Daoy (cell line): ENCODE measurements at places on chromosomes 12 and 14. TPM values are rescaled to one million over a fixed set of nuclear protein-coding genes. Genes with fewer than 3 reads are reported as not detected.
A peak's percentile ranks its signal among the peaks of the same experiment; 100 is the strongest.

- no peak for DNase-seq
These were observed 4.3 kb upstream of the OR5AU1 start for GRCh38 chr14:21160061-21160610.

The FKBP3 gene
- total RNA-seq, result 47.0 and 64.6 TPM in 2 replicates

The CEBPE gene
- not detected in 2 replicates for total RNA-seq

DNA sequence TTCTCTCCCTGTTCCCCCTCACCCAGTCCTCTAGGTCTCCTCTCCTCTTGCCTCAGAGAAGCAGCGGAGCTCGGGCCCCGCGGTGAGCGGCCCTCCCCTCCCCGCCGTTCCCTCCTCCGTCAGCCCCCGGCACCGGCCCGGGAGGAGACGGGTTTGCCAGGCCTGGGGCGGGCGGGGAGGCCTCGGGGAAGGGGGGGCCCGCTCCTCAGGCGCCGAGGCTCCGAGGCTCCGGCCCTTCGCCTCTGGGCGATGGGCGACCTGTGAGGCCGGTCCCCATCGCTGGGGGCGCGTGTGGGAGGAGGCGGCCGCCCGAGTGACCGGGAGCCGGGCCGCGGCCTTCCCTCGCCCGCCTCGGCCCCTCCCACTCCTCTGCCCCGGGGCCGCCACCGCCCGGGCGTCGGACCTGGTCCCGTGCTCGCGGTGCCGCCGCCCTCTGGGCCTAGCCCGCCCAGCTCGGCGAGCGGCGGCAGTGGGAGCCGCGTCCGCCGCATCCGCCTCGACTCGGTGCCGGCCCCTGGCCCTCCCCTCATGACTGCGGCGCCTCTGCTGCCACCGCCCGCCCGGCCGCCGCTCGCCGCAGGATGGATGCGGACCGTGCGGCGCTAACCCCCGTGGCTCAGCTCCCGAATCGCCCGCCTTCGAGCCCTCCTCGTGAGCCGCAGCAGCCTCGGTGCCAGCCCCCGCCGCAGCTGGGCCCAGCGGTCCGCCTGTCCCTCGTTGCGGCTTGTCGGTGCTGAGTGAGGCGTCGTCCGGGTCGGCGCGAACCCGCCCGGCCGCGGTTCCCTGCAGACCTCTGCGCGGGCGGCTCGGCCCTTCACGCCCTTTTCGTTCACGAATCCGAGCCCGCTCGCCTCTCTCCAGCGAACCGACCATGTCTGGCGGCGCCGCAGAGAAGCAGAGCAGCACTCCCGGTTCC, 574 bp downstream of the WNK1 start:
- peak; percentile 68 for DNase-seq

- no peak for DNase-seq
These were observed 176.8 kb downstream of the PHLDA1 start for GRCh38 chr12:75854681-75855309.

GRCh38 chr12:106022568-106023012, 116.2 kb downstream of the NUAK1 start:
- no peak for DNase-seq

DNA sequence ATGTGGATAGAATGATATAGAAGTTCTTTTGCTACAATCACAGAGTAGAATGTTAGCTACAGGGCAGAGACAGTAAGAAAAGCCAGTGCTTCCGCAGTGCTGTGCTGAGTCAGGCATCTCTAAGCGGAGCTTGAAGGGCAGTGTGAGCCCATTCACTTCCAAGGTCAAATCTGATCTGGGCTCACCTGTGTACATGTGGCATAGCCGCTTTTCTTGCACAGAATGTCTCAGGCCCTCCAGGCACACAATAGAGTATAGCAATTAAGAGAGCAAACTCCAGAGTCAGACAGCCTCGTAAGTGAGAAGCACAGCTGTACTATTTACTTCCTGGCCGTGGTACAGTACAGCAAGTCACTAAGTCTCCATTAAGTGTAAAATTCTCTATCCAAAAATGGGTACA, 26.8 kb downstream of the CORO1C start:
- DNase-seq, result no peak

DNA sequence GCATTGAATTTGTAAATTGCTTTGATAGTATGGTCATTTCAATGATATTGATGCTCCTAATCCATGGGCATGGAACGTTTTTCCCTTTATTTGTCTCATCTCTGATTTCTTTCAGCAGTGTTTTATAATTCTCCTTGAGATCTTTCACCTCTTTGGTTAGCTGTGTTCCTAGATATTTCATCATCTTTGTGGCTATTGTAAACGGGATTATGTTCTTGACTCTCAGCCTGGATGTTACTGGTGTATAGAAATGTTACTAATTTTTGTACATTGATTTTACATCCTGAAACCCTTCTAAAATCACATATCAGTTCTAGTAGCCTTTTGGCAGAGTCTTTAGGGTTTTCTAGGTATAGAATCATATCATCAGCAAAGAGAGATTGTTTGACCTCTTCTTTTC, 52.6 kb downstream of the SYNE2 start:
- no peak for DNase-seq

DNA sequence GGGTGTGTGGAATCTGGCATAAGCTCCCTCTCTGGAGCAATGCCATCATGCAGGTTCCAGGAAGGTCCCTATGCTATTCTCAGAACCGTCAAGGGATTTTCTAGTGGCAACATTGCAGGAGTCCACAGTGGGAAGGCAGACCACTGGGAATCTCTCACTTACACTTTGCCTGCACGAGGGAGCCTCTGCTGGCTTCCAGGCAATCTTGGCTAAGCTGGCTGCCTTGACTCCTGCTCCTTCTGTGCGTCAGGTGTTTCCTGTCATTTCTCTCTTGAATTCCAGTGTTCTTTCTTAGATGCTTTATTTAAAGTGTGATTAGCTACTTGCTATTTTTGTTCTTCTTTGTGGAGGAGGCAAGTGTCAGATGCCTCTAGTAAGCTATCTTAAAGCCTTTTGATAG, 414.0 kb upstream of the ATP2B1 start:
- DNase-seq, result no peak

DNA sequence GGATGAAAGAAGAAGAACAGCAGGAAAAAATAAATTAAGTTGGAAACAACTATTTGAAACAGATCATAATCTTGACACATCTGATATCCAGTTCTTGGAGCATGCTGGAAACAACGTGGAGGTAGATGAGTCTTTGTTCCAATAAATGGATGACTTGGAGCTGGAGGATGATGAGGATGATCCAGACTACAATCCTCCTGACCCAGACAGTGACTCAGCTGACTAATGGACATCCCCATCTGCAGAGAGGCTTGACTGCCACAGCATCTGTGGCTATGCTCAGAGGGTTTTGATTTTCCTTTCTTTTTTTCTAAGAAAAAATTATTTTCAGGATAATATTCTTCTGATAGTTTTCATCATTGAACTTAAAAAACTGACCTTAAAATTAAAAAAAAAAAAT, 6.2 kb upstream of the ZDHHC17 start:
- no peak for DNase-seq

DNA sequence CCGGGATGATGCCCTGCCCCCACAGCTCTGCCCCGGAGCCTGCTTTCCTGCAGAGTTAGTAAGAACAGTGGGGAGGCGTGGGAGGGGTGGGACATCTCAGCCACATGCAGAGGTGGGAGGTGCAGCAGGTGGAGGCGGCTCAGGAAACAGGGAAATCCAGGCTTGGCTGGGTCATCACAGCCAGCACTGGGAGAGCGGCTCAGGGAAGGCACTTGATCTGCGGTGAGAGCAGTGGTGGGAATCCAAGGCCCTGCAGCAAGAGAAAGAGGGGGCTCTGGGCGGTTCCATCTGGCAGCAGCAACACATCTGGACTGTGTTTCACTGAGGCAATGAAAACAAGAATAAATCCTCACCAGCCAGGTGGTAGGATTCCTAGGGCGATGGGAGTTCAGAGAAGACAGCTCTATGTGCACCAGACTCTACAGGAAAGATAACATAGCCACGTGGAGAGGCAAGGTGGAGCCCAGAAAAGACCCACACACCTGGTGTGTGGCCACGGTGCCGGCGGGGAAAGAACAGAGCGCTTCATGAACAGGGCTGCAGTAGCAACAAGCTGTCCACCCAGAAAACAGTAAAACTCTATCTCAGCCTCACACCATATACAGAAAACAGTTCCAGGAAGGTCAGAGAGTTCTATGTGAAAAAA, 57.6 kb downstream of the CCDC85C start:
- DNase-seq, result no peak

The DNAI7 gene
- total RNA-seq, result 0.11 and 0.33 TPM in 2 replicates

DNA sequence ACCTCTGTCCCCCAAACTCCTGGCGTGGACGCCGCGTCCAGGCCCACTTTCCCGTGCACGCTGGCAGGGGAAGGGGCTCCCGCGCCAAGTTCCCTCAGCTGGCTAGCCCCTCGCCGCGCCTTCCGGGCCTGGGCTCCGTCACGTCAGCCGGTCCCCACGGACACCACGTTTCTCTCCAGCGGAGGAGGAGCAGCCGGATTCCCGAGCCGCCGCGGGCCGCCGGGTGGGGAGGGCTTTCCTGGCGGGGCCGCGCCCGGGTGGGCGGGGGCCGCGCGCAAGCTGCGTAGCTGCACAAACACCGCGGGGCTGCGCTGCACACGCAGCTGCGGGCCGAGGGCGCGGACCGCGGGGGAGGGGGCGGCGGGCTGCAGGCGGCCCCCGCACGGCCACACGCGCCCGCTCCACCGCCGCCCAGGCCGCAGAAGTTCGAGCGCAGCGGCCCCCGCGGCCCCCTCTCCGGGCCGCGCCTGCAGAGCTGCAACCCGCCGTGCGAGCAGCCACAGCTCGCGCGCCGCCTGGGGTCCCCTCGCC, 45.1 kb upstream of the PNMA1 start:
- DNase-seq, result peak; percentile 62

The RD3L gene
- total RNA-seq, result not detected in 2 replicates

- peak; percentile 34 for DNase-seq
These were observed 56.8 kb downstream of the MOK start for GRCh38 chr14:102248121-102248520.

- peak; percentile 80 for DNase-seq
These were observed 7.0 kb upstream of the UBC start for GRCh38 chr12:124921200-124922031.

DNA sequence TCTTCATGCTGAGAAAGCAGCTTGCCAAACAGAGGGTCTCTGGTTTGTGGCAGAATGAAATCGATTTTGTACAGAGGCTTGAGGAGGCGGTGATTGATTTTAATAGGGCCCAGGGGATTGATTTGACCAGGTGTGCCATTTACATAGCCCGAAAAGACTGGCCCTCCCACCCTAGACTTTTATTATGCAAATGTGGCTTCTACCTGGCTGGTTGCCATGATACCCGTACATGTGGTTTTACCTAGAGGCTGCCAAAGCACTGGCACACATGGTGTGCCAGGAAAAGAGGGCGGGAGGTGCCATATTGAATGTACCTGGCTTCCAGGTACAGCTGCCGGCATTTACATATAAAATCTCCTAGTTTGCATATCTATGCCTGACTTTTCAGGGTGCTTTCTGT, 18.0 kb upstream of the GUCY2C start:
- DNase-seq, result no peak

The TMEM121 gene
- 8.4 and 8.7 TPM in 2 replicates for total RNA-seq

The GTF2A1 gene
- total RNA-seq, result 11.4 and 12.7 TPM in 2 replicates

DNA sequence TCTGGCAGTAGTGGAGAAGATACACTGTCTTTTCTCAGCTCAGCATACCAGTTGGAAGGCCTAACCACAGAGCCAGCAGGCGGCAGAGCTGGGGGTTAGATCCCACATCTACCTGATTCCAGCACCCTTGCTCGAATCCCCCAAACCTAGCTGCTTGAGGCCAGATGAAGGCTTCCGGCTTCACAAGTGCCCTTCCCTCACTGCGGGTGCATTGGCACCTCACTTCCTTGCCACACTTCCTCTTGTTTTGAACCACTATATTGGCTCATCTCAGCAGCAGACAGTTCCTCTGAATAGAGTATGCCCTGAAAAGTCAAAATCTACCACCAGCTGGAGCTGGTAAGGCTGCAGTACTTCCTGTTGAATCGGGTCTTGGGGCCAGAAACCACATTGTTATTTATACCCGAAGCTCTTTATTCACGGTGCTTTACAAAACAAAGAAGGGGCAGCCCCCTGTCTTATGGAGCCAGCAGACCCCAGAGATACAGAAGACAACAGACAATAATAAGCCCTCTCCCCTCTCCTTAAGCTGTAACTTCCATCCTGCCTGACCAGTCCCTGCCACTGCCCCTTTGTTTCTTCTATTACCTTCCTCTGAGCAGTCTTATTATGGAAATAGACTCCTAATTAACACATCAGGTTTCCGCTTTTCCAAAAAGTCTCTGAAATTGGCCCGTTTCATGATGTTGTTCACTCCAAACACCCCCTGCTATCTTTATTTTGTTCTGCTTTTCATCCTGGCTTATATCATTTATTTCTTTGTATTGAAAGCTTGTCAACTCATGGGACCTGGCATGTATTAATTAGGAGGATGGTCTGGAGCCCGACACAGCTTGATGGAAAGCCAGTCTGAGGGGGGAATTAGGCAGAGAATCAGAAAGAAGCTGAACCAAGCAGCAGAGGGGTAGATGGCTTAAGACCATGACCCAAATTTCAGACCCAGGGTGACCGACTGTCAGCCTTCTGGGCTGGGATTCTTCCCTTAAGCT, 233.5 kb downstream of the EFCAB11 start:
- no peak for DNase-seq

GRCh38 chr12:119946213-119946612, 42.8 kb upstream of the BICDL1 start:
- DNase-seq, result no peak

DNA sequence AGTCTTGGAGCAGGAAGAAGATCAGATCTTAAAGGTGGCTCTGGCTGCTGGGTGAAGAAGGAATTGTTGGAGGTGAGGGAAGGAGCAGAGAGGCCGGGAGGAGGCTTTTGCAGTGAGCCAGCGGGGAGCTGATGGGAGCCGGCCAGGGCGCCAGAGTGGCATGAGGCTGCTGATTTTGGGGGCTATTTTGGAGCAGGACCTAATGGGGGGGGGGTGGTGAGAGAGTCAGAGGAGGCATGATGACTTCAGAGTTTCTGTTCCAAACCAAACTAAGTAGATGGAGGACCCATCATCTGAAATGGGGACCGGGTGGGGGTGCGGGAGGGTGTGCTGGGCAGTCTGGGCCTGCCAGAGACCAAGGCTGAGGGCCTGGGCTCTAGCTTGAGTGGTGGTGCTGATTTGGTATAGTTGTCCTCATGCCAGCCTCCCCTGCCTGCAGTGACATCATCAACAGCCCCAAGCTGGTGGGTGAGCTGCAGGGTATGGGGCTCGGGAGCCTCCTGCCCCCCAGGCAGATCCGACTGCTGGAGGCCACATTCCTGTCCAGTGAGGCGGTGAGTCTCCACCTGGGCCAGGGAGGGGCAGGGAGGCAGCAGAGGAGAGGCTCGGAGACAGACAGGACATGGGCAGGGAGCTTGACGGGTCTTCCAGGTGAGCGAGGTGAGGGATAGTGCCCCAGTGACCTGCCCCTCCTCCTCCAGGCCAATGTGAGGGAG, 6.2 kb downstream of the TNFAIP2 start:
- peak; percentile 87 for DNase-seq

The PDZRN4 gene
- total RNA-seq, result not detected in 2 replicates

The ASCL1 gene
- 0.06 TPM in 1 of 2 replicates, not detected in the other for total RNA-seq

DNA sequence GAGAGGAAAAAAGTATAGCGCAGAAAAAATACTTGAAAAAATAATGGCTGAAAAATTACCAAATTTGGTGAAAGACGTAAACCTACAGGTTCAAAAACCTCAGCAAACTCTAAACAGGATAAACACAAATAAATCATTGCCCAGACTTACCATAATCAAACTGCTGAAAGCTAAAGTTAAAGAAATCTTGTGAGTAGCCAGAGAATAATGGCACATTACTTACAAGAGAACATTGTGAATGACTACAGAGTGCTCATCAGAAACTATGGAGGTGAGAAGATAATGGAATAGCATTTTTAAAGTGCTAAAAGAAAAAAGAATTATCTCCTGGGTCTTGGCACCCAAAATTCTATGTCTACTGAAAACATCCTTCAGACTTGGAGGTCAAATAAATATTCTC, 36.0 kb downstream of the ATF1 start:
- DNase-seq, result no peak

- no peak for DNase-seq
These were observed 8.1 kb upstream of the ATL1 start for GRCh38 chr14:50551877-50552276.

The CHGA gene
- total RNA-seq, result not detected in 2 replicates
